T47D (cell line): ENCODE measurements at places on chromosomes 2 and 18.

- DNase-seq: no peak
Observed at GRCh38 chr2:32330136-32330535, 26.7 kb upstream of the BIRC6 start.

DNA sequence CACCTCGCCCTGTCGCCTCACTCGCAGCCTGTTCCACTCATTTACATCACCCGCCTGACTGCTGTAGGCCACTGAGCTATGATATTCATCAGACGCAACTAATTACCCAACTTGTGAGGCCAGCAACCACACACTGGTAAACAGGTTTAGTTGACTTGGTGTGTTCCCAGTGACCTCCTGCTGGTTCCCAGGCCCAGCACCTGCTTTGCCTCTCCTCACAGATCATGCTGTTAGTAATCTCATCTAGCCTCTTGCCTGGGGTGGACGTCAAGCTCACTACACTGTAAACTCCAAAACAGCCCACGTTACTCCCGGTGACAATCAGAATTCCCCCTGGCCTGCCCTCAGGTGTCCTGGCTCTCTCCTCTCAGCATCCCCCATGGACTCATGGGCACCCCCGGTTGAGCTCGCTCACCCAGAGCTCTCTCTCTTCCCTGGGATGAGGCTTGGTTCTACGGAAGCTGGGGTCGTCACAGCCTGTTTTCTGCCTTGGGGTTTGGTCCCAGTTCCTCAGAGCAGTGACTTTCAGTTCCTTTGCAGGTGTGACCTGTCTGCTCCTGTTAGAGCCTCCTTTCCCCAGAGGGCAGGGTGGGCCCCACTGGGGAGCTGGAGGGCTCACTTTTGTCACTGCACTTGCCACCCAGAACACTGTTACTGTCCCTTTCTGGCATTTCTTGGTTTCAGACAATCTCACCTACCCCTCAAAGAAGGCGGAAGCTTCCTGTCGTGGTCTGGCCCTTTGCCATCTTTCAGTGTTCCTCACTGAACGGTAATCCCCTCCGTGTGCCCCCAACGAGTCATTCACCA, 40.3 kb downstream of the INPP5D start:
- DNase-seq: no peak

DNA sequence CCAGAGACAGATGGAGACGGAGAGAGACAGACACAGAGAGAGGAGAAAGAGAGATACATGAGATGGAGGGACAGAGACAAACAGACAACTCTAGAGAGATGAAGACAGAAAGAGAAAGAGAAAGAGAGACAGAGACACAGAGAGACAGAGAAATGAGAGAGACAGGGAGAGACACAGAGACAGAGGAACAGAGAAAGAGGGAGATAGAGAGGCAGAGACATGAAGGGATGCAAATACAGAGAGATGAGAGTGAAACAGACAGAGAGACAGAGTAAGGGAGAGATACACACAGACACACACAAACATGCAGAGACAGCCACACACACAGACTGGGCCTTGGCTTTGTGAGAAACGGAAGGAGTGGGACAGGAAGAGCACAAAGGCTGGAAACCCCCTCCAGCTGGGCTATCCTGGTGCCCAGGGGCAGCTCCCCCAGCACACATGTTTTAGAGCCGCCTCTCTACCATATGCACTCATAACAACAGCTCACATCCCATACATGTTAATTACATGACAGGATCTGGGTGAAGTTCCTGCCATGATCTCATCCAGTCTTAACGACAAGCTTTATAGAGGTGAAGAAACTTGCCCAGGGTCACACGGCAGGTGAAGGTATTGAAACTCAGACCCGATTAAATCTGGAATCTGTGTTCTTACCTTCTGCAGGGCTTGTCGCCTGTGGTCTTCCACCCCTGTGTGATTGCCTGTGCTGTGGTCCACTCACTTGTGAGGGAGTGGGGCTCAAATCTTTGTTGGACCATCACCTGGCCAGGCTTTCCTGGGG, 32.4 kb downstream of the IL18R1 start:
- no peak for DNase-seq

GRCh38 chr2:8028981-8029380, 652.9 kb upstream of the ID2 start:
- DNase-seq: no peak

GRCh38 chr2:148306027-148306426, 285.1 kb downstream of the MBD5 start:
- no peak for DNase-seq

DNA sequence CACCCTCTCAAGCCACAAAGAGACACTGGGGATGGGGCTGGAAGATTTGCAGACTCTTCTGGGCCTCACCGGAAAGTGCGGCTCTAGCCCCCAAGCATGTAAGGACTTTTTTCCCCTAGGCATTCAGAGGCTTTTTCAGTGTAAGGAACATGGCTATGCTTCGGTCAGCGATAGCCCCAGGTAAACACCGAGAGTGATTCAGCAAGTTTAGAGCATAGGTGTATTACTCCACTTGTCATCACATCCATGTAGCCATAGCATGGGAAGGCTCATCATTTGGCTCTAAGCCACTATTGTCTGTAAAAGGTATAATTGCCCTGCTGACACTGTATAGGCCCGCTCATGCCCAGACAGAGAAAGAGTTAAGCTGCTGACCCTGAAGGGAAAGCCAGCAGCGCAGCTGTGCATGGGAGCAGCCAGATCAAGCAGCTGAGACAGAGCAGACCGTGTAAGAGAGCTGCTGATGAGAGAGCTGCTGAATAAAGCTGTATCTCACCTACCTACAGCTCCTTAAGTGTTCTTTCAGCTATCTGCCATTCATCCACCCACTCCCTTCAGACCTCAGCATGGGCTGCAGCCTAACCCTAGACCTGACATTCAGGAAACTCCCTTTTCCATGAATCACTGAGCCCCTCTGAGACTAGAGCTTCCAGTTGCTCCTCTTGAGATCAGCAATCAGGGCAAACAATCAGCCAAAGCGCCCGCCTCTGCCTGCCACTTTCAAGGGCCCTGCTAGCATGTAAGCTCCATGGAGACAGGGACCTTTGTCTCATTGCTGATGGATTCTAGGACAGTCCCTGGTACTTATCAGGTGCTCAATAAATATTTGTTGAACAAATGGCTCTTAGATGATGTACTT, 25.5 kb downstream of the LGALSL start:
- DNase-seq: no peak

- no peak for DNase-seq
Observed at GRCh38 chr2:191315365-191315752, 70.2 kb downstream of the MYO1B start.

DNA sequence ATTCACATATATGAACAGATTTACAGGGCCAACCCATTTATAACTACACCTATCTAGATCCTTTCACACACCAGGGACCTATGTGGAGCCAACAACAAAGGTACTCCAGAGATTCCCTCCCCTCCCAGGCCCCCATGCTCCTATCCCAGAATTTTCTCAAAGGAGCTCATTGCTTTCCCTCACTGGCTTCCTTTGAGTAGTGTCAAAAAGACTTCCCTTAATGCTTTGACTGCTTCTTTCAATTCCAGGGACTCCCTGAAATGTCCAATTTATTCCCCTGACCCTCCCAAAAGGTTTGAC, 46.6 kb downstream of the IKZF2 start:
- no peak for DNase-seq
